ENCODE measurements at places on chromosomes 4 and X.
A peak's percentile ranks its signal among the peaks of the same experiment; 100 is the strongest.

DNA sequence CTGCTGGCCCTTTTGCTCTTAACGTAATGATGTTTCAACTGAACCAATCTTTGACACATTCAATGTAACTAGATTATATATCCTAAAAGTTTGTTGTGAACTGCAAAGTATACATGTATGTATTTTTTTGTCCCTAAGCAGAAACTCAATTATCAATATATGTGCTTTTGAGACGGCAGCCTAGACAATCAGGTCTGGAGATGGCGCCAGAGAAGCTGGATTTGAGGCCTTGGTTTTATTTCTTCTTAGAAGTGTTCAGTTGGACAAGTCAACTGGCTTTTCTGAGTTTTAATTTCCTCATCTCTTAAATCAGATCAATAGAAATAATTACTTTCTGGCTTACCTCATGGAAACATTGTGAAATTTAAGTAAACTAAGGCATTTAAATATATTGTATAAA is 62.5 kb downstream of the DCAF8L1 start:
- DNase-seq, result no peak

- no peak for DNase-seq
These were observed 12.8 kb downstream of the CLDN2 start for GRCh38 chrX:106932960-106933537.

GRCh38 chrX:154918060-154918483 is 31.9 kb downstream of the F8A1 start:
- peak; percentile 75 for DNase-seq

DNA sequence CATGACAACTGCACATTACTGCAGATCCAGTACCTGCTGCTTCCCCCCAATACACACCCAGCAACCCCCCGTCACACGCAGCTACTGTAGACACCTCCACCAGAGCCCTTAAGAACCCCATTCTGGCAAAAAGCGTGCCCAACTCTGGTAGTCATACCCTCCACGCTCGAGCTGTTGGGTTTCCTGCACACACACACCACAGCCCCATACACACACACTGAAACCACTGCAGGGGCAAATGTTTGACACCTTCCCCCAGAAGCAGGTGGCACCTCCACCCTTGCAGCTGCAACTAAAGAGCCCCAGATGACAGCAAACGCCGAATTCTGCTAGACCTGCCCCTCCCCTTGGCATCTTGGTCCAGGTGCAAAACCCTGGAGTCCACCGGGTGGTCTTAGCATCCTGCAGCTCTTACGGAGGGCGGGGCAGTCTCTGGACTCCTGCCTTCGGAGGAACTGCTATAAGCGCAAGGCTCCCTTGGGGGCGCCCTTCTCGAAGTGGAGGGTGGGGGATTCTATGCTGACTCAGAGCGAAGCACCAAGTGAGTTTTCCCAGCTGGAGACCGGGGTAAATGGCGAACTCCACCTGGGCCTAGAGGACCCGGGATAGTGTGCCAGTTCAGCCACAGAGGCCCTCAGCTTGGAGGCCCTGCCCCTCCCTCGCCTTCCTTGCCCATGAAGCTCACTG is 1.5 kb downstream of the FRMPD3 start:
- DNase-seq, result no peak

DNA sequence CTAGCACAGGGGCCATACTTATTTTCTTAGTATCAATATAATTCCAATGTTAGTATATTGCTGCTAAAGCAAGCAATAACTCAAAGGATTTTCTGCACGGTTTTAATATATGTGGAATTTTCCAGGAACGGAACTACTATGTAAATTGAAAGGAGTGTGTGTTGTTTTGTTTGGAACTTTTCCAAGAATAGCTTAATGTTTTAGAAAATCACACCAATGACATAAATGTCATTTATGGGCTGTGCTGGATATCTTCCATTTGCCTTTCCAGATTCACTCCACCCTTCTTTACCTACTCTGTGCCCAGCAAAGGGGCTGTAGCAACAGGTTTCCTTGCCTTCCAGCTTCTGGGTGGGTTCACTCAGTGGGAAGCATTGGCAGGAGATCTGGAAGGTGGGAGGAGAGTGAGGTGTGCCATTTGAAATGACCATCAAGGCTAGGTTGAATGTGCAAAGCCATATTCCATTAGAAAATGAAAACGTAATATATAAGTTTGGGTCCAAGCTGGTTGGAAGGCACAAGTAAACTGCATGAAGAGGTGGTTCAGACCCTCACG is 25.2 kb upstream of the ZFX start:
- no peak for DNase-seq

GRCh38 chr4:53061091-53061850 is 199.2 kb downstream of the RASL11B start:
- DNase-seq, result no peak

- no peak for DNase-seq
These were observed 19.4 kb downstream of the GABRA2 start for GRCh38 chr4:46370531-46370930.

GRCh38 chrX:152899874-152900719 is 2.2 kb downstream of the ZNF185 start:
- no peak for DNase-seq

- DNase-seq, result no peak
These were observed 6.2 kb downstream of the JCHAIN start for GRCh38 chr4:70660106-70660505.

GRCh38 chr4:185950891-185951290 is 118.1 kb upstream of the TLR3 start:
- peak; percentile 2 for DNase-seq

GRCh38 chrX:39158801-39159657 is 357.8 kb downstream of the MID1IP1 start:
- DNase-seq, result no peak
